IPS-NIHi11 (cell line): ENCODE measurements at places on chromosomes 5 and 9.

DNA sequence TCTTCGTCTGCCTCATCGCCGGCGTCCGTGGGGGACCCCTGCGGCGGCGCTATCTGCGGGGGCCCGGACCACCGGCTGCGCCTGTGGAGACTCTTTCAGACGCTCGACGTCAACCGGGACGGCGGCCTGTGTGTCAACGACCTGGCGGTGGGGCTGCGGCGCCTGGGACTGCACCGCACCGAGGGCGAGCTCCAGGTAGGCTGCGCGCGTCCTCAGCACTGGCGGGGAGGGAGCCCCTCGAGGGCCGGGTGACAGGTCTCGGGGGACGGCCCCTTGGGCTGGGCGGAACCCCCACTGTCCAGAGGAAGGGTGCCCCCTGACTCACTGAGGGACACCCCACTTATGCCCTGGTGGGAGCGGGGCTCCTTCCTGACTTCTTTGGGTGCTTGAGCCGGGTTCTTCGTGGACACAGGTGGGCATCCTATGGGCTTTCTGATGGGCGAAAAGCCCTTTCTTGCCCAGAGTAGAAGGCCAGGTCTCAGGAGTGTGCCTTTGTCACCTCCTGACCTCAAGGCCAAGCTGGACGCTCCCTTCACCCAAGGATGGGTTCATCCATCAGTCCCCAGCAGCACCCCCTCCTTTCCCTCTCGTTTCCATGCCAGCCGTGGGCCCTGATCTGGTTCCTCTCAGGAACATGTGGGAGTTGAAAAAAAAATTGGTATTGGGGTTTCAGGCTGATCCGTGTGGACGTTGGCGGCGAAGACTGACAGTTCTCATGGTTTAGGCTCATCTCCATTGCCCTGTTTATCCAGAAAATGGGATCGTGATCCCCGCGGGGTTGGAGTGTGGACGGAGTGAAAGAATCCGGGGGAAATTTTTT lies 564 bp downstream of the SLC25A25 start:
- no peak for DNase-seq

DNA sequence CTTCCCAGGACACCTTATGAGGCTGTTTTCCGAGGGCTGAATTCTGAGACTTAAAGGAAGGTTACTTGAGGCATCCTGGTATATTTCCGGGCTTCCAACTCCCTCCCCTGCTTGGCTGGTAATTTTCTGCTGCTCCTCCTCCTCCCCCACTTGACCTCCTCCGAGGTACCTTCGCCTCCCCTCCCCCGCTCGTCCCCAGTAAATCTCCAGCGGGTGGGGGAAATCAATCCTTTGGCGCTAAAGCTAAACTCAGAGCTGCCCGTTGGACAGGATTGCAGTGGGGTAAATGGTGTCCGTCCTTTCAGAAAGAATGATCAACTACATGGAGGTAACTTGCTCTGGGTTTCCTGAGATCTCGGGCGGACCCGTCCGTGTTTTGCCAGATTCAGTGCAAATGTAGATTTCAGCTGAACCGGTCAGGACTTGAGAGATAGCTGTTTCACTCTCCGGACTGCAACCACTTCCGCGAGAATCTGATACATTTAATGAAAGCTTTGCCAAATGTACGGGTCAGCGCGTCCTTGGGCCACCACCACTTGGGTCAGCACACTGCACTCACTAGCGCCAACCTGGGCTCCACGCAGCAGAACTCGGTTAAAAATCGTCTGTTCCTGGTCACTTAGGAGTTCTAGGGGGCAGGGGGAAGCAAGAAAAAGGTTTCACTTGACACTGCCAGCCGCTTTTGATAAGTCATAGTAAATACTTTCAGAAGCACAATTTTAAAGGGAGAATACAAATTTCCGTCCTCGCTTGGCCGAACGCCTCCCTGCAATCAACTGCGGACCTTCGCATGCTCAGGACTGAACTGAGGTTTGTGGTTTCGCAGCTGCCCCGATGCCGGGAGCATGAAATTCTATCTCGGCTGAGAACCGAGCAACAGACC lies 4.6 kb upstream of the ISL1 start:
- DNase-seq = no peak

- no peak for DNase-seq
These were observed 49.8 kb downstream of the TMOD1 start for GRCh38 chr9:97551308-97551707.

- DNase-seq = no peak
These were observed 34.7 kb downstream of the LPCAT1 start for GRCh38 chr5:1488882-1489680.

- DNase-seq = no peak
These were observed at the start of gene ACTL7A for GRCh38 chr9:108861997-108862396. ACTL7A (plus strand) TSS chr9:108862266; CDS start chr9:108862323, 57 bp downstream.

DNA sequence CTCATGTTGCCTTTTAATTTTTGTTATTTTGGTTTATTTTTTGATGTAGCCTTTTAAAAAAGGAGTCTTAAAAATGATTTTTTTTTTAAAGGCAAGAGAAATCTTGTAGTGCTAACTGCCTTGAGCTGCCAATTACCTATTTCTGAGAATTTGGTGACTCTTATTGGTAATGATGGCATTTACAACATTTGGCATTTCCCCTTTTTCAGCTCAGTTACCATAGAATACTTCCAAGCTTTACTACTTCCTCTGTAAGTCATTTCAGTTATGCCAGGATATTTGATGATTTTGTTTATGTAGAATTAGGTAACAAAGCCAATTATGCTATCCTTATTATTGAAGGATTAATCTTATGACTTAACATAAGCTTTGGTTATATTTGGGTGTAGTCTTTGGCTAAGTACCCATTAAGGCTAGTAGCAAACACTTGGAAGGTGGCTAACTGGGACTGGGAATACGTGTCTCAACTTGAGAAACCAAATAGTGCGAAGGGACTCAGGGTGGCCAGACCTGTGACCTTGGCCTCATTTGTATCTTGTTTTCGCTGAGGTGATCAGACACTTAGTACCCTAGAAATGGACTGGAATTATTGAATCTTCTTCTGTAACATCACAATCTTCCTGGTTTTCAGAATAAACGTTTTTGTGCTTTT lies 27.7 kb downstream of the CDC37L1 start:
- DNase-seq = no peak
